HEK293T (cell line): ENCODE measurements at places on chromosomes 5 and 9.
A peak's percentile ranks its signal among the peaks of the same experiment; 100 is the strongest.

DNA sequence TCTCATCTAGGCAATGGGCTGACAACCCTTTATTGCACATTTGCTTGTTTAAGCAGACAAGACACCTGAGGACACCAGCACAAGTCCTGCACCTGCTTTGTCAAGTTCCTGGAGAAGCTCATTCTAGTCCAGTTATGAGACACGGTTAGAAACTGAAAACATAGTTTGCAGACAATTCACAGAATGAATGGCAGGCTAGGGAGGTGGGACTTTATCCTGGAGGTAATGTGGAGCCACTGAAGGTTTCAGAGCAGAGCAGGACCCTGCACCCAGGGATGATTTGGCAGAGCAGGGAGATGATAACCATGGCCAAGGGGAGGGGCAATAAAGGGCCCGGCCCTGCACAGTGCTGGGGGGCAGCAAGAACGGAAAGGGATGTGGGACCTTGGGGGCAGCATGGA is 50.7 kb upstream of the SLC25A51 start:
- DNase-seq: no peak

GRCh38 chr5:43155394-43156096 is 34.8 kb downstream of the ZNF131 start:
- no peak for DNase-seq

DNA sequence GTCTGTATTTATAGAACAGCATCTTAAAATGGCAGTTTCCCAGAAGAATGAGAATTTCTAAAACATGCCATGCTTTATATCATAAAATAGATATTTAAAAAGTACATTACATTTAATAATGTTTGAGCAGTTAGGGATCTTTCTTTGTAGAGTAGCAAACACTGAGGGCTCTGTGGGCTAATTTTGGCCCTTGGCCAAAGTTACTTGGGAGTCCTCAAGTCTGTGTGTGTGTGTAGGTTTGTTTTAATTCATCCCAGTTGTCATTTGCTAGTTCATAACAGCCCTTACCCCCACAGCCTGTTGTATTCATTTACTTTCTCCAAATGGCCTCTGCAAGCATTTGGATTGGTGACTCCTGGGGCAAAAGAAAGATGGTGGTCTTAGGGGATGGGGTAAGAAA is 576.4 kb upstream of the SGCD start:
- no peak for DNase-seq

DNA sequence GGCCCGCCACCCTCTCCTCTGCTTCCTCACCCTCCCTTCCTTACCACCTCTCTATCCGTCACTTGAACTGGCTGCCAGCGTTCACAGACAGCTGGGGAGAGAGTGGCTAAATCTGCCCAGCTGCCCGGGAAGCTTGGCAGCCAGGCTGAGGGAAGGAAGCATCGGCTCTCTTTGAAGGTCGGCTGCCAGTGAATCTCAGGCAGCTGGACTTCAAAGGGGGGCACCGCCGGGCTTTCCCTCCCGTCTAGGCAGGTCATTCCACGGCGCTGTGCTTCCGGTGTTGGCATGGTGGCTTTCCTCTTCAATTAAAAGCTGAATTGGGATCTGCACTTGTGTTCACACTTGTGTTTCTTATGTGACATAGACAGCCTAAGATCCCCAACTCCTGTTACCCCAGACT is 174.0 kb downstream of the GDNF start:
- DNase-seq: no peak

- no peak for DNase-seq
Observed at GRCh38 chr5:39058178-39058921, 15.8 kb downstream of the RICTOR start.

DNA sequence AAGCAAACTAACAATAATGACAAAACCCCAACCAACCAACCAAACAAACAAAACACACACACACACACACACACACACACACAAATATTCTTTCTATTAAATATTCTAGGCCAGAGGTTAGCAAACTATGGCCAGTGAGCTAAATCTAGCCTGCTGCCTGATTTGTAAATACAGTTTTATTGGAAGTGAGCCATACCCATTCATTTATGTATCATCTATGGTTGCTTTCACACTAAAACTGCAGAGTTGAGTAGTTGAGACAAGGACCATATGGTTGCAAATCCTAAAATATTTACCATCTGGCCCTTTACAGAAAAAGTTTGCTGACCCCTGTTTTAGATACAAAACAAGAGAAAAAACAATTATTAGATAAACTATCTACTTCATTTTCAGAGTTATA is 620.5 kb upstream of the SEMA6A start:
- no peak for DNase-seq

GRCh38 chr9:88682431-88682831 is 147.5 kb downstream of the NXNL2 start:
- DNase-seq: no peak

- peak; percentile 51 for DNase-seq
Observed at GRCh38 chr9:96169484-96169883, 132.5 kb downstream of the HSD17B3 start.

GRCh38 chr5:127229185-127229889 is 61.3 kb upstream of the MEGF10 start:
- DNase-seq: no peak

DNA sequence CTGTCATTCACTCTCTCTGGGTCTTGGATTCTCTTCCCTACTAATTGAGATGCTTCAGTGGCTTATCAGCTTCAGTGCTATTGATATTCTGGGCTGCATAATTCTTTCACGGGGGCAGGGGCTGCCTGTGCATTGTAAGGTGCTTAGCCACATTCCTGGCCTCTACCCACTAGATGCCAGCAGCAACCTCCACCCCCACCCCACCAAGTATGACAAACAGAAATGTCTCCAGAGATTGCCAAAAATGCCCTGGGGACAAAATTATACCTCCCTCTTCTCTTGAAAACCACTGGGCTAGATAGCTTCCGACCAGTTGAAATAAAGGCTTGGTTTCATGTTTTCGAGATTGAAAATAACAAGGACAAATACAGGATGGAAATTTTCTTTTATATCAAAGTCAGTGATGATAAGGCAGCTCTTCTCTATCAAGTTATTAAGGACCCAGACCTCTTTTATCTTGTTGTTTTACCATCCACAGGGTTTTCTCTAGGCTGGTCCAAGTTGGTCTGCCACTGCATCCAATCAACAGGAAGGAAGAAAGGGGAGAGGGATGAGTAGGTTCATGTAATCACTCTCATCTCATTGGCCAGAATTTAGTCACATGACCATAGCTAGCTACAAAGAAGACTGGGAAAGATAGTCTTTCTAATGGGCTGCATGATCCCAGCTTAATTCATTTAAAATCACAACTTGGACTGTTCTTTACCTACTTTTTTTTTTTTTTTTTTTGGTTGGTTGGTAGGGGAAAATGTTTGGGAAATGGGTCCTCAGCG is 92.1 kb upstream of the RANBP3L start:
- no peak for DNase-seq

GRCh38 chr5:12093586-12093985 is 189.3 kb upstream of the CTNND2 start:
- no peak for DNase-seq

DNA sequence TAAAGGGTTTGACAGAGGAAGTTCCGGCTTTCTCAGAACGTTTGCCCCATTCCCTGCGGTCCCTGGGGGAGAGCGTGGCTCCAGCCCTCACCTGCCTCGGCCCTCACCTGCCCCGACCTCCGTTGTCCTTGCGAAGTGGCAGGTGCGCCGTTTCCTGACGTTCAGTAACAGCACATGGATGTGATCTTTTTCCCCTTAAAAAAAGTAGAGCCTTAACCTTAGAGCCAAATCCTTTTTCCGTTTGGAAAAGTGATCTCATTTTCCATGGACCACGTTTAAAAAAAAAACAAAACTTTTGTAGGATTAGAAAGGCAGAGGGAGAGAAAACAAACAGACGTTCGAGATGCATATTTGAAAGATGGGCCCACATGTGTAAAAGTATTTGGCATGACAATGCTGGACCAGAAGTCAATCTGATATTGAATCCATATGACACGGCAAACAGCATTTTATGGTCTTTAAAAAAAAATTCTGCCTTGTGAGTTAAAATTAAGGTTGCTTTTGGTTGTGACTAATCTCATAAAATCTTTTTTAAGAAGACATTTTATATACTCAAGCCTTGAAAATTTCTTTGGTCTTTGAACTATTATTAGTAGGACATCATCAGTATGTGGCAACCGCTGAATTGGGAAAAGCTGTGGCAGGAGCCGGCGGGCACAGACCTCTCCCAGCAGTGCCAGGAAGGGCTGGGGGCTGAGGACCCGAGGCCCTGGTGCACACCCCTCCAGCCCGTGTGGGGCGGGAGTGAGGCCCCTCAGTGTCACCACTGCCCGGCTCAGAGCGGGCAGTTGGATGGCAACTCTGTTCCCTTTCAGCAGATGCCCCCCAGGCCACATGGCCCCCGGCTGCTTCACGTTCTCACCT is 42.5 kb upstream of the EXOC3 start:
- no peak for DNase-seq

DNA sequence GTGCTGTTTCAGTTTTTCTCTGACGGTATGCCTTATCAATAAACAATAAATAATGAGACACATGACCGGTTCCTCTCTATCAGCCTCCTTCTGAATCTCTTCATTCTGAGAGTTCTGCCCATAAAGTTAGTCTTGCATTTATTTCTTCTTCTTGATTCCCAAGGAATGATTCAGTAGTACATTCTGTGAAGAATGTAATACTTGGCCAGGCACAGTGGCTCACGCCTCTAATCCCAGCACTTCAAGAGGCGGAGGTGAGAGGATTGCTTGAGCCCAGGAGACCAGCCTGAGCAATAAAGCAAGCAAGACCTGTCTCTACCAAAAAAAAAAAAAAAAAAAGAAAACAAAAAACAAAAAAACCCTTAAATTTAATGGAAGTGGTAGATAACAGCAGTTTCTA is 53.9 kb downstream of the PAM start:
- no peak for DNase-seq

- no peak for DNase-seq
Observed at GRCh38 chr9:97041898-97042297, 3.0 kb upstream of the CTSV start.

DNA sequence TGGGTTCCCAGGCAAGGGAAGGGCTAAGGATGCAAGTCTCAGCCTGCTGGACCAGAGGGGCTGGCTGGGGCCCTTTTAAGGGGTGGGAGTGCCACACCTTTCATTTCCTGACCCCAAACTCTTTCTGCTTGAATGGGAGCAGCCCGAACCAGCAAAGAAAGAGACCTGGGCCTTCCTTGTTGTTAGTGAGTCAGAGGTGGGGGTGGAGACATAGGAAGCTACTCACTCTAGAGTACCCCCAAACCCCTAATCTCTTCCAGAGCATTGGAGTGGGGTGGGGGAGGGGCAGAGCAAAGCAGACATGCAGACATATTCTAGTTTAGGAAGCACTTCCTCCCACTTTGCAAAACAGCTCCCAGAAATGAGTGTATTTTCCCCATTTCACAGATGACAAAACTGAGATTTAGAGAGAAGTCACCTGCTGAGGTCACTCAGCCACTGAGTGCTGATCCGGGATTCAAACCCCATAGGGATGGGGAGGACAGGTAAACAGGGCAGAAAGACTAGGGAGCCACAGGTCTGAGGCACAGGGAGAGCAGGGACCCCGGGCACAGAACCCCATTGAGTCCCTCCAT is 6.0 kb upstream of the AQP3 start:
- no peak for DNase-seq

GRCh38 chr5:139635606-139636206 is 12.4 kb upstream of the CXXC5 start:
- DNase-seq: no peak

DNA sequence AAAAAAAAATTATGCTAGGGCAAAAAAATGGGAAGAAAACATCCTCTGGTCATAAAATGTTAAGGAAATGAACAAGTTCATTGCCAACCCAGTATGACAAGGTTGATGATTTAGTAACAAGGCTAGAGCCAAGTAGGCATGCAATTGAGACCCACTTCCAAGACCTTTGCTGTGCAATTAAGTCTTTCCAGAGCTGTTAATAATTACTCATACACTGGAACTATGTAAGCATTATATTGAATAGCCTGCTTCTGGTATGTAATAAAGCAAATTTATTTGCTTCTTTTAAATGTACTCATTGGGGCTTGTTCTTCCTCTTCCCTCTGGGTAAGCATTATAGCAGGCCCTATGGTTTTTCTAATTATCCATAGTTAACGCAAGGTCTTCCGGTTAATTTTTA is 32.5 kb upstream of the SNAPC3 start:
- DNase-seq: no peak

DNA sequence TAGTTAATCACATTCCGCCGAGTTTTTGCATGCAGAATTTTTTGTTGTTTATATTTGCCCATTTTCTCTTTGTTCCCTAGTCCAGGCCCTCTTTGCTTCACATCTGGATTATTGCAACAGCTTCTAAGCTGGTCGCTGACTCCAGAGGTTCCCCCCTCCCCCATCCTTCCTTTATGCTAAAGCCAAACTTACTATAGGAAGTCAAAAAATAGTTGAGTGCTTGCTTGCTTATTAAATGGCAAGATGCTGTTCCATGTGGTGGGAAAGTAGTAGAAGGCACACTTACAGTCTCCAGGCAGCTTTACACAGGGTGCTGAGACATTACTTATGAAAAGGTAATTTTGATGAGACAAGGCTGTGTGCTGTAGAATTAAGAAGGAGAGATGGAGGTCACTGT is 1.3 kb downstream of the ZBTB34 start:
- no peak for DNase-seq

GRCh38 chr5:82777106-82777505 is 300.1 kb downstream of the TMEM167A start:
- DNase-seq: no peak

GRCh38 chr9:116566677-116567488 is 120.2 kb upstream of the TRIM32 start:
- no peak for DNase-seq

- DNase-seq: no peak
Observed at GRCh38 chr9:123169926-123170325, 98.5 kb downstream of the STRBP start.

GRCh38 chr5:179232091-179232735 is 113.0 kb downstream of the ADAMTS2 start:
- no peak for DNase-seq

GRCh38 chr9:14308853-14309145 is 5.1 kb downstream of the NFIB start:
- DNase-seq: no peak

DNA sequence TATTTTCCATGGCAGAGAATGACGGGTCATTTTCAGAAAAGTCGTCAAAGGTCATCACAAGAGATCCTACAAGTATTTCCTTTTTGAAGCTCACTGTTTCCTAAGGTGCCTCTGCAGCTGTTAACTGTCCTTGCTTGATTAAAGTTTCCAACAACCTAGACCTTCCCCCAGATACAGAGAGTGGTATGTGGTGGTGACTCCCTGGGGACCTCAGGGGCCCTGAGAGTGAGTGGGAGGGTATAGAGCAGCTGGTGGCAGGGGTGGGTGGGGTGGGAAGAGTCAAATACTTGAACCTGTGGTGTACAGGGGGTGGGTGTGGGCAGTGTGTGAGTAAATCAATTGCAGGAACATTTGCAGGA is 1.6 kb upstream of the CD72 start:
- DNase-seq: no peak

- DNase-seq: no peak
Observed at GRCh38 chr5:91929522-91929817, 546.4 kb upstream of the ARRDC3 start.

DNA sequence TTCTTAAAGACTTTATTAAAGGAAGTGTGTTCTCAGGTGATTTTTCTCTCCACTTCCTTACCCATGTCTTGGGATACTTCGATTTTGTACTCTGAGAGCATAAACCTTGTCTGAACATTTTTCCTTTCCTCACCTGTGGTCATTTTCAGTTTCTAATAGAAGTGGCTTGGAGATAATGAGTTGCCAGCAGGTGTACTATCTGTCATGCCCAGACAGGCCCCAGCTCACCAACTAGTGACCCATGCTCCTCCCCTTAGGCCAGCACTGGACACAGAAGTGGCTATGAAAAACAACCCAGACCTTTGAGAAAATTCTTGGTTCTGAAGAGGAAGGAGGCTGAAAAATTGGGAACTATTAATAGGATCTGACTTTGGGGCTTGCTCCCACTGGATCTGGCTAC is 49.2 kb upstream of the SMIM32 start:
- DNase-seq: no peak
